ENCODE measurements at places on chromosomes 13 and 19.

DNA sequence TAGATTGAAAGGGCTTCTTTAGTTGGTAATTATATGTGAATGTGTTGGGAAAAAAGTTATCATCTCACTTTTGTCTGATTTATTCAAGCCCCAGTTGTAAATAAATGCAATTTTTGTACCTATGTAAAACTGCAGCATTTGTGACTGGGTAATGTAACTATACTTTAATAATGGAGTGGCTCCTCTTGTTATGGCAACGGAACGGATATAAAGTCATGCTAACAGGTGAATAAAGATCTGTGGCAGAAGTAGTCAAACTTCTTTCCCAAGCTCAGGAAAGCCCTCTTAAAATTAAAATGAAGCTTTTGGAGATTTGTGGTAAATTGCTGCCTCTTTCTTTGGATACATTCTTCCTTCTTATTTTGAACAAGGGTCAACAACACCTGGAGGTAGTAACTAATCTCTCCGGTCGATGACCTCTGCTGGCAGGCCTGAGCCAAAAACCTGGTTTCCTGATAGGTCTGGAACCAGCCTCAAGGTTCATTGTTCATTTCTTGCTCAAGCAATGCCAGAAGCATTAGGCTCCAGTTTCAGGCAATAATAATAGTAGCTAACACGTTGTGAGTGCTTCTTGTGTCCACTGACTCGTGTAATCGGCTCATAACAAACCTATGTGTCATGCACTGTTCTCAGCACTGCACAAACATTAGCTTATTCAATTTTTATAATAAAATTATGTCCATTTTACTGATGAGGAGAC lies 313.4 kb upstream of the DACH1 start:
- DNase-seq, result no peak

GRCh38 chr13:32031815-32032370 lies 319 bp downstream of the FRY start:
- no peak for DNase-seq

DNA sequence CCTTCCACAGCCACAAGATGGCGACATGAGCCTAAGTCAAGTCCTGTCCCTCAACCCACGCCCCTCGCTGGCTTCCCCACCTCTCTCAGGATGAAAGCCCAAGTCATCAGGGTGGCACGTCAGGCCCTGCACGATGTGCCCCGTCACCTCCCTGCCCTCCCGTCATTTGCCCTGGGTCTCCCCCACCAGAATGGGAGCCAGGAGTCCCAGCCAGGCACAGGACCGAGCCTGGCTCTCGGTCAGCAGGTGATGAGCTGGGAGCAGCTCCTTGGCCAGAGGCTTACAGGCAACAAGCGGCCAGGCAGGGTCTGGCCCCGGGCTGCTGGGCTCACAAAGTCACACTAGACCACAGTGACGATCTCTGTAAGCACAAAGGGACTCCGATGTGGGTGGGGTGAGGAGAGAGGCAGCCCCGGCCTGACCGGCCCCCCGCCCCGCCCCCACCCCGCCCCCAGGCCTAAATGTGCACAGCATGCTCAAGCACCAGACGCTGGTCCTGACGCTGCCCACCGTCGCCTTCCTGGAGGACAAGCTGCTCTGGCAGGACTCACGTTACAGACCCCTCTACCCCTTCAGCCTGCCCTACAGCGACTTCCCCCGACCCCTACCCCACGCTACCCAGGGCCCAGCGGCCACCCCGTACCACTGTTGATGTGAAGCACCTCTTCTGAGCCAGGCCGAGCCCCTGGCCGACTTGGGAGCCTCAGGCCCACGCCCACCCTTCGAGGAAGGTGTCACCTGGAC lies 7.3 kb downstream of the MRPL4 start:
- peak; percentile 86 for DNase-seq

DNA sequence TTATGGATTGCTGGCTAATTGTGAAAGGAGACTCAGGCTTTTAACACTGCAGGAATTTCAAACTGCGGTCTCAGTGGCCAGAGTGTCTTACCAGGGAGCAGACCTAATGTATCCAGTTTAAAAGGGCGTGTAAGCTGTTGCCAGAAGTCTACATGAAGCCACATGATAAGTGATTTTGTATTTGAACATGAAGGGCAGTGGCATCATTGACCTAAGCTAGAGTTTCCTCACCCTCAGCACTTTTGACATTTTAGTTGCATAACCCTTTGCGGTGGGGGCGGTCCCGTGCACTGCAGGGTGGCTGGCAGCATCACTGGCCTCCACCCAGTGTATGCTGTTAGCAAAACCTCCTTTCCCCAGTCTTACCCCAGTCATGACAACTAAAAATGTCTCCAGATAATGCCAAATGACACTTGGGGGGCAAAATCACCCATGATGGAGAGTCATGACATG lies 23.7 kb upstream of the GPR18 start:
- DNase-seq, result no peak

DNA sequence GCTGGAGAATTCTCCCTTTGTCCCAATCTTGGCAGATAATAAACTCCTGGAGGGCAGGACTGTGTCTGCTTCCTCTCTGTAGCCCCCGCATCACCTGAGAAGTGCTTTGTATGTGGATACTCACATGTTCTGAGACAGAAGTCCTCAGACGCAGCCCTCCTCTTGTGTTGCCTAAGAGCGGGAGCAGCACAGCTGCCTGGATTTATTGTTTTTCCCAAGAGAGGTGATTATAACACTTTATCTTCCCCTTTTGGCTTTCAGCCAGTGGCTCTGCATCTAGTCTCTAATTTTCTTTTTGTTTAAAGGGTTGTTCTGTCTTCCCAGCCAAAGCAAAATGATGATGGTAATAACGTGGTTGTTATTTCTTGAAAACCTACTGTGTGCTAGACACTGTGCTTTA lies 36.1 kb downstream of the OLFM4 start:
- DNase-seq, result peak; percentile 66

DNA sequence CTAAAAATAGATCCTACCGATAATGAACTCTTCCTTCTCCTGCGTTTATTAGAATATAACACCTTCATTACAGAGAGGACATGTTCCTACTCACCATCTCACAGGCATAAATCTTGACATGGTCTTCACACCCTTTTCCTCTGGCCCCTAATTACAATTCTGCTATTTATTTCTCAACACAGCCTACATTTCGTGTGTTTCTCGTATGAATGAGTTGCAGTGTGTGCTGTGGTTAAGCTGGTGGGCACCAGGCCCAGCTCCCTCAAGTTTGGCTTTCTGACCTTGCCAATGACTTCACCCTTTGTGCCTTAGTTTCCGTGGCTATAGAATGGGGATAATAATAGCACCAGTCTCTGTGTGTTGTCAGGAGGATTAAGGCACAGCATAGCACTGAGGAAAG lies 12.3 kb upstream of the KATNAL1 start:
- DNase-seq, result peak; percentile 59

GRCh38 chr19:51439021-51439465 lies 19.2 kb downstream of the SIGLEC8 start:
- DNase-seq, result no peak

DNA sequence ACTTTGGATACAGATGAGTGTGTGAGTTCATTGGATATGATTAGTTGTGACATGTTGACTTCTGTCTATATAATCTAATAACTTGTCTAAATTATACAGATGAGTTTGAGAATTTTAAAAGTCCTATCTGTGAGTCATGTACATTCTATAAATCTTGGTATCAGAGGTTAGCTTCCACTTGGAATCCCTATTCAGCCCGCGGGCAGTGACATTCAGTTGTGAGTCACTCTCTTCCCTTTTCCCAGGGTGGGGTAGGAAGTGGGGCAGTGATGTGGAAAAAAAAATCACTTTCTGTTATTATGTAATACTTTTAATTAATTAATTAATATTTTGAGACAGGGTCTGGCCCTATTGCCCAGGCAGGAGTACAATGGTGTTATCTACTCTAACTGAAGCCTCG lies 33.0 kb upstream of the ZNF808 start:
- DNase-seq, result no peak

GRCh38 chr13:21139374-21139773 lies 37.0 kb downstream of the SKA3 start:
- DNase-seq, result no peak

- DNase-seq, result no peak
Measured at GRCh38 chr19:53365899-53366493, 491 bp downstream of the ZNF525 start.

DNA sequence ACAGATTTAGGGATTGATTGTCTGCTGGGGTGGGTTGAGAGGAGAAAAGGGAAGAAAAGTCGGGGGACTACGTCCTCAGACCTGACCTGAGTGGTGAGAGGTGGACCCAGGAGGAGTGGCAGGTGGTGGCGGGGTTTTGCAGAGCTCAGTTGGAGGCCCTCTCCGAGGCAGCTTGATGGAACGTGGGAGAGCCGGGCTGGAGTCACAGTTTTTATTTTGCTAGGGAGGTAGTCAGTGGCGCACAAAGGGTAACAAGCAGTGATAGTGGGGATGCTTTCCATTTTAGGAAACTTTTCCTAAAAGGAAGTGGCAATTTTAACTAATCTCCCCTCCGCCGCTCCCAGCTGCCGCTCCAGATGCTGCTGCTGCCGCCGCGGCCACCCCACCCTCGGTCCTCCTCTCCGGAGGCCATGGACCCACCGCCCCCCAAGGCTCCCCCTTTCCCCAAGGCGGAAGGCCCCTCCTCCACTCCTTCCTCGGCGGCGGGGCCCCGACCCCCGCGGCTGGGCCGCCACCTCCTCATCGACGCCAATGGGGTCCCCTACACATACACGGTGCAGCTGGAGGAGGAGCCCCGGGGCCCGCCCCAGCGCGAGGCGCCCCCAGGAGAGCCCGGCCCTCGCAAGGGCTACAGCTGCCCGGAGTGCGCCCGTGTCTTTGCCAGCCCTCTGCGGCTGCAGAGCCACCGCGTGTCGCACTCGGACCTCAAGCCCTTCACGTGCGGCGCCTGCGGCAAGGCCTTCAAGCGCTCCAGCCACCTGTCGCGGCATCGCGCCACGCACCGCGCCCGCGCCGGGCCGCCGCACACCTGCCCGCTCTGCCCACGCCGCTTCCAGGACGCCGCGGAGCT lies 1.1 kb upstream of the ZNF581 start:
- no peak for DNase-seq

DNA sequence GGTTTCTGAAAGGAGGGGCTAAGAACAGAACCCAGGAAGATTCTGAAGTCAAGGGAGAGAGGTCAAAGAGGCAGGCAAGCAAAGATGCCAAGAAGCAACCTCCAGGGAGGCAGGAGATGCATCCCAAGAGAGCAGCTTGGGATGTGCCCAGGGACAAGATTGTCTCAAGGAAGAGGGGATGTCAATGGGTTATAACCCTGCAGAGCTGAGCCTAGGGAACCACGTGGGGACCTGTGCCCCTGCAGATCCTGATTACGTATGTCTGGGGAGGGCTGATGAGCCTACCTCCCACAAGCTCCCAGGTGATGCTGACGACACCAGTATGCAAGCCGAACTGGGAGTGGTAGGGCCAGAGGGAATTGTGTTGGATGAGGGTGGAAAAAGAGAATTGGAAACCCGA lies 70.9 kb upstream of the IRS2 start:
- no peak for DNase-seq

GRCh38 chr13:101996954-101997353 lies 404.9 kb downstream of the FGF14 start:
- no peak for DNase-seq

GRCh38 chr13:43797159-43797558 lies 10.4 kb upstream of the ENOX1 start:
- DNase-seq, result no peak

DNA sequence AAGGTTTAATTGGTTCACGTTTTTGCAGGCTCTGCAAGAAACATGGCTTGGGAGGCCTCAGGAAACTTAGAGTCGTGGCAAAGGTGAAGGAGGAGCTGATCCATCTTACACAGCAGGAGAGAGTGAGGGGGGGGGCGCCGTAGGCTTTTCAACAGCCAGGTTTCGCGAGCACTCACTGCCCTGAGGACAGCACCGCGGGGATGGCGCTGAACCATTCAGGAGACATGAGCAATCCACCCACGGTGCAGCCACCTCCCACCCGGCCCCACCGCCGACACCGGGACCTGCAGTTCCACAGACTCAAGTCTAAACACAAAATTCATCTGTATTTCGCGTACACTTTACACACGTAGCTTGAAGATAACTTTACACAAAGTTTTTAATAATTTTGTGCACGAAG lies 73.6 kb downstream of the KDM4B start:
- no peak for DNase-seq

GRCh38 chr19:13130886-13131490 lies 12.9 kb downstream of the NACC1 start:
- DNase-seq, result no peak

- no peak for DNase-seq
Measured at GRCh38 chr13:49262634-49263033, 14.9 kb downstream of the CDADC1 start.

DNA sequence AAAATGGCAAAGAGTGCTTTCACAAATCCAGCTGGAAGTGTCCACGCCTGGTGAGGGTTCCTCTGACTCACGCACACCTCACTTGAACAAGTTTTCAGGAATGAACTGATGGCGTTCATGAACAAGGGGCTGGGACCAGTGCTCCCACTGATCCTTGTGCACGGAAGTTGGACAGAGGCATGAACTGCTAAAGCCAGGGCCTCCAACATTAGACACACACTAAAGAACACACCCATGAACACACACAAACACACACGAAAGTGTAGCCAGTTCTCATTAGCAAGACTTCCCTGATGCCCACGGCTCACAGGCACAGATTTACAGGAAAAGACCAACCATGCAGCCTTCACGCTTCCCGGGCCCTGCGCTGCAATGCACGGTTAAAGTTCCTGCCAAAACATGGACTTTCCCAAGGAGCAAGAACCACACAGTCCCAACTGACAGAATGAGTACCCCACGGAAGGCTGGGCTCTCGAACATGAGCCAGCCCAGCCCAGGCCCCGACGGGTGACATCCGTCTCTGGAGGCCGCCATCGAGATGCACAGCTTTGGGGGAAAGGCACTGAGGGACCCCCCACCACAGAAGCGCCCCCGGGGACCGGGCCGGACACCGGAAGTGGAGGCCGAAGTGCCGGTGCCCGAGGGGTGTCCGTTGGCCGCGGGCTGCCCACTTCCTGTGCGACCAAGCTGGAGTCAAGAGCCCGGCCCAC lies 808 bp downstream of the DNMT1 start:
- DNase-seq, result no peak

- DNase-seq, result no peak
Measured at GRCh38 chr19:47495478-47496372, 11.7 kb upstream of the KPTN start.

DNA sequence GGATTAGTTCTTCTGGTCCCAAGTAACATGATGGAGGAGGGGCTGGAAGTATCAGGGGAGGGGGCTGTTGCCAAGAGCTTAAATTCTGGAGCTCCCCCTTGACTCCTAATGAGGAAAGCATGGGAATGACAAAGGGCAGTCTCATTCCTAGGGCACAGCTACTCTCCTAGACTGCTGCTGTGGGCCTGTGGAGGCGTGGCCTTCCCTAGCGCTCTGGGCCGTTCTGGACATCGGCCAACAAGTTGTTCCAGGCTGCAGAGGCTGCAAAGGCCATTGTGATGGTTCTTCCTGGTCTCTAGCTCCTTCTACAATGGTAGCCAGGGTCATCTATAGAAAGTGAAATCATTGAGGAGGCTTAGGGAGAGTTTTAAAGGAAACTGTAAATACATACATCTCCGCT lies 916.6 kb downstream of the DIAPH3 start:
- DNase-seq, result no peak
